ENCODE measurements at places on chromosomes 7 and 10. TPM values are rescaled to one million over a fixed set of nuclear protein-coding genes. Genes with fewer than 3 reads are reported as not detected.

DNA sequence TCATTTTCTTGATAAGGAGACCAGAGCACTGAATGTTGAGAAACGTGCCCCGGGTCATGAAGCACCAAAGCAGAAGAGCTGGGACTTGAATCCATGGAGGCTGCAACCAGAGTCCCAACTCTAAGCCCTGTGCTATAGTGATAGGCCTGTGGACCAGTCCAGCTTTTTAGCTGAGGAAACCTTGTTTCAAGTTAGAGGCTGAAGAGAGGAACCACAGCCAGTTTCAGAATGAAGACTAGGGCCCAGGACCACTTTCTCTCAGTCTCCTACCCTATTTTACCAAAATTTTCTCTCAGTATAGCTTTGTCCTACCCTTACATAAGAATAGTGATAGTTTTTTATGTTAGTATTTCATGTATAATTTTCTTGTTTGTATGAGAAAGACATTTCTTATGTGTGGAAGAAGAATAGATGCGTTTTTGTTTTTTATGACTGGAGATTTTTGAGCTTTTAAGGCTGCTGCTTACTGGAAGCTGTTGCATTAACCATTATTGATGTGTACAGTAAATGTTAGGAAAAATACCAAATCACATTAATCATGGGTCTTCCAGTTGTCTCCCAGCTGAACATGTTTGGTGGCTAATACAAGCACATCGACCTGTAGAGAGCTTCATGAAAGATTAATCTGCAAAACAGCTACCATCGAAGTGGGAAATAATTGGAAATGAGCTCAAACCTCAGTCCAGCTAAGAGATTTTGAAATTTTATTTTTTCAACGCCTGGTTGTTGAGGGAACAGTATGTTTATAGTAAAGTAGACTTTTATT is 45.0 kb upstream of the CSTF2T start:
- no peak for DNase-seq

GRCh38 chr10:11699550-11700097 is 42.6 kb upstream of the ECHDC3 start:
- no peak for DNase-seq

- no peak for DNase-seq
These were observed 6.4 kb upstream of the IRF5 start for GRCh38 chr7:128931190-128931798.

DNA sequence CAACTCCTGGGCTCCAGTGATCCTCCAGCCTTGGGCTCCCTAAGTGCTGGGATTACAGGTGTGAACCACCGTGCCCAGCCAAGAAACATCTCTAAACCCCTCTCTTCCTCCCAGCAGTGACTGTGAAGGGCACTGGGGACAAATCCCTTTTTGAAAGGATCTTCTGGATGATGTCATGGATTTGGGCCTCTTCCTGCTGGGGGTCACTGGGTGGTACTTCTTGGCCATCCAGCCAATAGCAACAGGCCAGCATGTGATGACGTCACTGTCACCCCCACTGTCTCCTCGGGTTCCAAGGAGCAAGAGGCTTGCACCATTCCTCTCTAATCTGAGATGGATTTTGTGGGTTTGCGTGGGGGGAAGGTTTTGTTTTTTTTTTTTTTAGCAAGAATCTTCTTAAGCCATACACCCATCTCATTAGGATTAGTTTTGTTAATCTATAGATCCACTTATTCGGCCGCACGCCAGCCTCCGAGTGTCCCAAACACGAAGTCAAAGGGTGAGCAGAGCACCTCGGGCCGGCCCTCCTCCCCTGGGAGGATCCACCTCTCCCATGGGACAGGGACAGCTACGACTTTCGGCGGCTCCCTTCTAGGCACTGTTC is 29.4 kb upstream of the TNRC18 start:
- DNase-seq, result peak; percentile 45

DNA sequence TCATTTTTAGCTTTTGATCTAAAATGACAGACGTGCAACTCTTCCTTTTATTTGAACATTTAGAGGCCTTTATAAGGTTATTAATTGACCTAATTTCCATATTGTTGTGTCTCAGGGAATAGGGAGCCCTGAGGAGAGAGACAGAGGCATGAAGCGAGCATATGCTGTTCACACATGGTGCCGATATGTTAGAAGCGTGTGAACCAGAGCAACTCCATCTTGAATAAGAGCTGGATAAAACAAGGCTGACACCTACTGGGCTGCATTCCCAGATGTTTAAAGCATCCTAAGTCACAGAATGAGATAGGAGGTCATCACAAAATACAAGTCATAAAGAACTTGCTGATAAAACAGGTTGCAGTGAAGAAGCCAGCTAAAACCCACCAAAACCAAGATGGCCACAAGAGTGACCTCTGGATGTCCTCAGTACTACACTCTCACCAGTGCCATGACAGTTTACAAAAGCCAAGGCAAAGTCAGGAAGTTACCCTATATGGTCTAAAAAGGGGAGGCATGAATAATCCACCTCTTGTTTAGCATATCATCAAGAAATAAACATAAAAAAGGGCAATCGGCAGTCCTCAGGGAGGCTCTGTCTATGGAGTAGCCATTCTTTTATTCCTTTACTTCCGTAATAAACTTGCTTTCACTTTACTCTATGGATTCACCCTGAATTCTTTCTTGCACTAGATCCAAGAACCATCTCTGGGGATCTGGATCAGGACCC is 80.1 kb downstream of the SEC61G start:
- DNase-seq, result no peak

DNA sequence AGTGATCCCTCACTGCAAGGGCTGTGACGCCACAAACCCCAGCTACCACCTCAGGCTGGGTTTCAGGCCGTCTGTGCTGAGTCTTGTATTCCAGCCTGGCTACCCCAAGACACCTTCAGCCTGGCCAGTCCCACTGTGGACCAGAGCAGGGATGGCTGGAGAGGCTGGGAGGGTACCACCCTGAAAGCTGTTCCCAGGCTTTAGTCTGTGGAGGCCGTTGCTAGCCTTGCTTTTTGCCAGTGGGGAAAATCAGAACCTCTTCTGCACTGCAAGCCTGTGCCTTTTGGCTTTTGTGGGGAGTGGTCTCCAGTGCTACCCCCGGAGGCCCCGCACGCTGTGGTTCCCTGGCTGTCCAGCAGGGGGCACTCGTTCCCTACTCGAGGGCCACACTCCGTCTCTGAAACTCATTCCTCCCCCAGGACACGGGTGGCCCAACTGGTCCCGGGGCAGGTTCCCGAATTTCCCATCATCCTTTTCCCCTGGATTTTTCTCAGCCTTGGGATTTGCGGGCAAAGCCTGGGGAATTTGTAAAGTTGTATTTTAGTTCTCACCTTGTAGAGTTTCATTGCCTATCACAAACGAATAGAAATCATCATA is 128.4 kb upstream of the BTBD16 start:
- no peak for DNase-seq

- no peak for DNase-seq
These were observed 4.5 kb downstream of the HNRNPA2B1 start for GRCh38 chr7:26195867-26196657.

- DNase-seq, result no peak
These were observed 65.2 kb upstream of the FAM133B start for GRCh38 chr7:92655346-92655884.

DNA sequence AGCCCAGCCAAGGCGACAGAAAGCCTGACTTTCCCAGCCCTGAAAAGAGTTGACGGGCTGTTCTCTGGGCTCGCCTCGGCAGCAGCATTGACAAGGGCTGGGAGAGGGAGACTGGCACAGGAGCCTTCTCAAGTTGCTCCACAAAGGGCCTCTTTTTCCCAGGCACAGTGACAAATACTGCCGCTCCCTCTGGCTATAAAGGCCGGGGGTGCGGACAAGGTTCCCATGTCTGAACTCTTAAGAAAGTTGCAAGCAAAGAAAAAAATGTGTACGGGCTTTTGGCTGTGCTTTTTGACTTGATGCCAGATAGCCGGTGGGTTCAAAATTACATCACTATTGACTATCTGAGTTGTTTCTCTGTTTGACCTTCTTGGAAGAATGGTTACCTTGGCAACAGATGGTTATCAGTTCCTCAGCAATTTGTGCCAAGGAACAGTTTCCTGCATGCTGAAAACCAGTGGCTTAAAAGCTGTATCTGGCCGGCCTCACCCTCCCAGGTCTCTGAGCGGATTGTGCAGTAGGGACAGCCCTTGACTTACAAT is 115.9 kb upstream of the EEPD1 start:
- peak; percentile 62 for DNase-seq

GRCh38 chr10:70921285-70921684 is 32.9 kb upstream of the PCBD1 start:
- no peak for DNase-seq

GRCh38 chr10:21797984-21798765 is 205.4 kb downstream of the DNAJC1 start:
- no peak for DNase-seq

DNA sequence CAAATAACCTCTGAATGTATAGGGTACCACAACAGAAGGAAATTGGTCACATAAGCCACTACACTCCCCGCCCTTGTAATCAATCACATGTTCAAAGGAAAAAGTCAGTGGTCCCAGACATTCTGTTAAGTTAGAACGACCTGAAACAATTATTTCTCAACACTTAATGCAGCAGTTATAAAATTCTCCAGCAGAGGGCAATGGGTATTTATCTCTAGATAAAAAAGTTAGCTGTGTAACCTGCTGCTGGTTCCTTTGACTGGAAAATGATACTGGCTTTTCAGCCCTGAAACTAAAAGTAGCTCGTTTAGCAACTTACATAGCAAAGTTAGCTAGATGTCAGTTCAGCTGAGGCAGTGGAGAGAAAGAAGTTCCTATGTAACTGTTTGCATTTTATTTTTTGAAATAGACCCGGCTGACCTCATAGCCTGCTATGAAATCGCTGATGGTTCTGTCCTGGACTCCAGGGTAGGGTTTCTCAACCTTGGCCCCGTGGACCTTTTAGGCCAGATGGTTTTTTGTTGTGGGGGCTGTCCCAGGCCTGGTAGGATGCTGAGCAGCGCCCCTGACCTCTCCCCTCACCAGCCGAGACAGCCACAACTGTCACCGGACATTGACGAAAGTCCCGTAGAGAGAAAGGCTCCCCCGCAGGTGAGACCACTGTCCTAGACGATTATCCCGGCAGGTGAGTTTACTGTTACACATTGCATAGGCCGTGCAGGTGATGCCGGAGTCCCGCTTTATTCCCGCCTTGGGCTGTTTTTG is 40.2 kb upstream of the PROSER2 start:
- DNase-seq, result peak; percentile 59

- DNase-seq, result no peak
These were observed 501.6 kb downstream of the TCERG1L start for GRCh38 chr10:130809761-130810515.

- DNase-seq, result no peak
These were observed 68.4 kb upstream of the PRPS1L1 start for GRCh38 chr7:18096087-18096486.

DNA sequence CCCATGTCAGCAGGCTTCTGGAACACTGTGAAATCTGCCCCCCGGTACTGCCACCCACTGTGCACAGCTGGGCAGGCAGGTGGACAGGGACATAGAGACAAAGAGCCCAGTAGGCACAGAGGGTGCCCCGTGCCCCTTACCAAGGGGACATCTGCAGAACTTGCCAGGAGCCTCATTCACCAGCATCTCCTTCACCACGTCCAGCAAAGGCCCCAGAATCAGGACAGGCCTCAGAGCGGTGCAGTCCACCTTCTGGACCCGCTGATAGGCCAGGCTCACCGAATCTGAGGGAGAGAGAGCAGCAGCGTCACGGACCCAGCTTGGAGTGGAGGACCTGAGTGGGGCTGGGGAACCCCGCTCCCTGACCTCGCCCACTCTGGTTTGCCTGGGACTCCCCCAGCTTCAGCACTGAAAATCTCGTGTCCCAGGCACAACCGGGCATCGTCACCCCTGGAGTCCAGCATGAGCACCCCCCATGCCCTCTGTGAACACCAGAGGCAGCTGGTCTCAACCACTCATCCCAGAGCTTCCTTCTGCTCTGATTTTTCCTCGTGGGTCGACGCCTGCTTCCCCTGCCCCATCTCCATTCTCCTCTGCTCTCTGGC is 130.1 kb downstream of the DLG5 start:
- no peak for DNase-seq

DNA sequence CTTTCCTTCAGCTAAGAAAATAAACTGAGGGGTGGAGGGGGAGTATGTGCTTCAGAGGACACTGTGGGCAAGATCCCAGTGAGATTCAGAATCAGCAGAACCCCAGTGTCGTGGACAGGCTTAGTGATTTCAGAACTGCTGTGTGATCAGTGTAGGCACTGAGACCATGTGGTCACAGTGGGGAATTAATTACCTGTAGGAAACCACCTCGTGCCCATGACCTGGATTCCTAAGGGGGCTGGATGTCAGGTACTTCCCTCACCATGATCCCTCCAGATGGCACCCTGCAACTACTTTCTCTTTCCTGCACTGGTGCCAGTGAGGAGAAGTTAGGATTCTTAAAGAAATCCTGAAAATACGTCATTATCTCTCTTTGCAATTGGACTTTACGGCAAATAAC is 64.4 kb downstream of the HBP1 start:
- DNase-seq, result no peak

DNA sequence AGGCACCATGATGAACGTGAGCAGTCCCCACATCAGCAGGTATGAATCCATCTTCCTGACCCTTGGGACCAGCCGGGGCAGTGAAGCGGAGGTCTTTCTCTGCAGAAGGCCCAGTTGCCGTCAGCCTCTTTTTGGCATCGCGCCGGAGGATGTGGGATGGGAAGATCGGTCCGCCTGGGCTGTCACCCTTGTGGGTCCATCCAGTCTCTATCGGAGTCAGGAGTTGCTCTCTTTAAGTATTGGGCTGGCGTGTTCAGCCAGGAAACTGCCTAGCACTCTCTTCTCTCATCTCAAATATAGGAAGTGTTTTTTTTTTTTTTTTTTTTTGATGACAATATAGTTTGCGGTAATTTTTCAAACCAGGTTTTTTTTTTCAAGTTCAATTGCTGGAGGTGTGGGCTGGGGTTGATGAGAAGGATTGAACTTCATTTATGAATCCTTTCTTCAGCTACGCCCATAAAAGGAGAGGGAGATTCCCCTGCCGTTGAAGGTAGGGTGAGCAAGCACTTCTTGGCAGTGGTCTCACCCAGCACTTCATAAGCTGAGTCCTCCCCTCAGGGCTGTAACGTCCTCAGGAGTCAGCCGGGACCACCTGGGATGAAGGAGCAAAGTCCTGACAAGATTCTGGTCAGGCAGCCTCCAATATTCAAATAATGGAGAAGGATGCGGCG is at the start of gene IL2RA:
Gene IL2RA (minus strand): TSS at position 267 of the 671 bp plus-strand sequence. CDS start 216 bp downstream, at position 51.
- DNase-seq, result peak; percentile 68

GRCh38 chr7:156652886-156653568 is 12.5 kb downstream of the RNF32 start:
- no peak for DNase-seq

- no peak for DNase-seq
These were observed 62.5 kb upstream of the RAPGEF5 start for GRCh38 chr7:22419488-22419887.

- DNase-seq, result no peak
These were observed 123.8 kb upstream of the VKORC1L1 start for GRCh38 chr7:65749039-65749438.

GRCh38 chr7:25522727-25523126 is 294.4 kb upstream of the NPVF start:
- no peak for DNase-seq

- DNase-seq, result no peak
These were observed 18.4 kb upstream of the FRMD4A start for GRCh38 chr10:14349081-14349480.

ABCB8 gene
- 27.5 TPM for total RNA-seq

EZH2 gene
- 8.3 TPM for total RNA-seq

MRPL43 gene
- total RNA-seq, result 81.6 TPM

VWC2 gene
- total RNA-seq, result under 0.01 TPM

SPDYE2 gene
- total RNA-seq, result under 0.01 TPM

TSPAN33 gene
- 41.7 TPM for total RNA-seq

ST8SIA6 gene
- 38.0 TPM for total RNA-seq

LIPM gene
- total RNA-seq, result not detected

SPDYE2B gene
- total RNA-seq, result not detected

Data from hematopoietic multipotent progenitor cell (in vitro differentiated cells).